Astrocyte (in vitro differentiated cells and primary cell): ENCODE measurements at places on chromosomes 12 and 14.

- DNase-seq = no peak
These were observed 111.0 kb upstream of the MAX start for GRCh38 chr14:65213316-65213715.

DNA sequence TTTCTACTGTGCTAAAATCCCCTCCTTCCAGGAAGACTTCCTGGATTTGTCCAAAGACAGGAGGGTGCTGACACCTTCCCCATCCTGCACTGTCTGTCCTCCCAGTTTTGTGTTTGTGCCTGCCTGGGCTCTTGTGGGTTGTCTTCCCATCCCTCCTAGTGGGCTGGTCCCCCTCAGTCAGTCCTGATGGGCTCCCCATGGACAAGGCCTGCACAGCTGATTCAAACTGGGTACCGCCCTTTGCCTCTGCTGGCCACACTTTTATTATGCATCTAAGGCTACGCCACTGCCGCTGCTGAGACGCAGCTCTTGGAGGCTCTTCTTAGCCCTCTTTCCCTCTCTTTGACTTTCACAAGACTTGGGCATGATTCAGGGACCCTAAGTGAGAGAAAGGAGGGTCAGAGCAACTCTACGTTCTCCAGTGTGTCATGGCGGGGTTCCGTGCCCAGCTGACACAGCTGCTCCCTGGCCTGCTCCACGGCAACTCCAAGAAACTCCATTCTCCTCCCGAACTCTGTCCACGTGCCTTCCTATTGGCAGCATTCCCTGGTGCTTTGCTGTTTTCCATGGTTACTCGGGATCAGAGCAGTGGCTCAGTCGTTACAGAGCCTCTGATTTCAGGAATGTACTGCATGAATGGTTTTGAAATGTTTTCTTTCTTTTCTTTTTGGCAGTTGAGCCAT, 3.8 kb upstream of the KRT85 start:
- DNase-seq = peak; percentile 73

GRCh38 chr14:59600211-59600945, 23.8 kb upstream of the CCDC175 start:
- DNase-seq = peak; percentile 47

GRCh38 chr12:76782526-76782925, 18.6 kb downstream of the ZDHHC17 start:
- no peak for DNase-seq

DNA sequence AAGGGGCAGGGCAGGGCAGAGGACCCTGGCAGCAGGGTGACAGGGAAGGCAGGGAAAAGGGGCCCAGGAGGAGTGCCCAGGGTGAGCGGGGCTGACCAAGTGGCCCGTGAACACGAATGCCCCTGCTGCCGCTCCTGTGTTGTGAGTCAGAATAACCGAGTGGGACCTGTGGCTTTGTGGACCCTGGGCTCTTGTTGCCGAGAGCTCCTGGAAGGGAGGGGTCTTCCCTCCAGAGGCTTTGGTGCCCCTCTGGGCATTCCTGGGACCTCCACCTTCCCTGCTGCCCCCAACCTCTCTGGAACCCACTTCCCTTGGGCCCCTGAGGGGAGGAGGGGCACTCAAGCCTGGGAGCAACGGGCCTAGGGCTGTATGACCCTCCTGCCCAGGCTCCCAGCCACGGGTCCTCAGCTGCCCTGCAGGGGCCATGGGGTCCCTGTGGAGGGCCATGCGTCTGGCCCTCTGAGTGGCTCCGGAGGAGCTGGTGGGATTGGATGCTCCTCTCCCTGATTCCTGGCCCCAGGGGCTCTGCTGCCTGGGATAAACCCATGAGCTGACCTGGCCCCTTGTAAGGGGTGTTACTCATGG, 319.4 kb downstream of the TMEM121 start:
- DNase-seq = no peak

DNA sequence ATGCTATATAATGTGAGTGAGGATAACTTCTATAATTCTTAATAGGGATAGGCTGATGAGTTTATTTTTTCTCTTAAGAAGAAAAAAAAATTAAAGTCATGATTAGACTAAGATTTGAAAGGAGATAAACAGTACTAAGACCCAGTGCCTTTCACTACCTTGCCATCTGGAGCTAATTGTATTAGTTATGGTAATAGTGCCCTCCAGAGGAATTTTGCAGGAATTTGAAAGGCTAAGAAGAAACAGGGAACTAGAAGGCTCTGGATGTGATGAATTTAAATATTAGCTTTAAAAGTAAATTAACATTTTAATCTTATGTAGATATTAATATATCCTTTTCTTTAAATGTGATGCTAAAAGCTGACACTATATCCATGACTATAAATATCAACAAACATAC, 36.6 kb upstream of the PIK3C2G start:
- DNase-seq = peak; percentile 27

DNA sequence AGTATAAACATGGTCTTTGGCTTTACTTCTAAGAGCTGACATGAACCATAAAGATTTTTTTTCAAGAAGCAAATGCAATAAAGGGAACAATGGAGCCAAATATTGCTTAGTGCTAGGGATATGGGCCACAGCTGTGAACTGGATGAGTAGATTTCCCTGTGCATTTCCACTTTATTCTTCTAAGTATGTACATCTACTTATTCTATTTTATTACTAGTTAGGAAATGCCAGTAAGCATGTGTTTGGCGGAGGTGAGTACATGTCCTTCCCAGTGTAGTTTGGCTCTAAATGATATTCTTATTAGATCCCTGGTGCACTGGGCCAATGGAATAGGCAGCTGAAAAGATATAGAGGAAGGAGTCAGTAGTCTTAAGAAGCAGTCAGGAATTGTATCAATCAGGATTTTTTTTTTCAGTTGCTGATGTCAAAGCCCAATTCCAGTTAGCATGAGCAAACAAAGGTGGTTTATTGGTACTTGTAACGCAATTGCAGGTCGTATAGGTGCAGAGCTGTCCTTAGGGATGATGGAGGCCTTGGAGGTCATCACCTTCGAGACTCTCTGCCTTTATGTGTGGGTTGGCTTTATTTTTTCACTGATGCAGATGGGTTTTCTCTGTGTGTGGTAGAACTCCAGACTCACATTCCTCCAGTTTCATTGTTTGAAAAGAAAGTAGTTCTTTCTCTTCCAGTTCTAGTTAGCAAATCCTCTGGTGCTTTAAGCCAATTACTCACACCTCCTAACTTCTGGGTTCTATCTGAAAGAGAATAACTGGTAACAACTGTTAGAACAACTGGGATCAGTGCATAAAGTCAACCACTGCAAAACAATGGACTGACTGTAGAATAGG, 139.0 kb upstream of the LRIG3 start:
- DNase-seq = no peak

DNA sequence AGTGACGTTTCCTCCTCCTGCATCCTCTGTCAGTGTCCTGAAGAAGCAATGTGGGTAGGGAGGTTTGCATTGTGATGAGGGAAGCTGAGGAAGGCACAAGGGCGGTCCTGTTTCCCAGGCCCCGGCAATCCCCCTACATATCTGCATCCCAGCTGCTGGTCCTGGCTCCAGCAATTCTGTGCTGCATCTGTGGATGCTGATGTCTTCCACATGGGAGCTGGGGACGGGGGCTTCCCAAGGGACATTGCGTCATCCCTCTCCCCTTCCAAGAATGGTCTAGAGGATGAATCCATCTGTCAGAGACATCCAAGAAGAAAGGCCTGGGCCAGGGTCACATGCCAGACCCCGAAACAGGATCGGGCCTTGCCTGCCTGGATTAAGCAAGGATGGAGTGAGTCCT, 52.1 kb downstream of the TSPAN11 start:
- DNase-seq = no peak

- DNase-seq = no peak
These were observed 70.0 kb upstream of the TMEM263 start for GRCh38 chr12:106885541-106886249.

GRCh38 chr14:59292921-59293534, 104.6 kb downstream of the DAAM1 start:
- DNase-seq = no peak

DNA sequence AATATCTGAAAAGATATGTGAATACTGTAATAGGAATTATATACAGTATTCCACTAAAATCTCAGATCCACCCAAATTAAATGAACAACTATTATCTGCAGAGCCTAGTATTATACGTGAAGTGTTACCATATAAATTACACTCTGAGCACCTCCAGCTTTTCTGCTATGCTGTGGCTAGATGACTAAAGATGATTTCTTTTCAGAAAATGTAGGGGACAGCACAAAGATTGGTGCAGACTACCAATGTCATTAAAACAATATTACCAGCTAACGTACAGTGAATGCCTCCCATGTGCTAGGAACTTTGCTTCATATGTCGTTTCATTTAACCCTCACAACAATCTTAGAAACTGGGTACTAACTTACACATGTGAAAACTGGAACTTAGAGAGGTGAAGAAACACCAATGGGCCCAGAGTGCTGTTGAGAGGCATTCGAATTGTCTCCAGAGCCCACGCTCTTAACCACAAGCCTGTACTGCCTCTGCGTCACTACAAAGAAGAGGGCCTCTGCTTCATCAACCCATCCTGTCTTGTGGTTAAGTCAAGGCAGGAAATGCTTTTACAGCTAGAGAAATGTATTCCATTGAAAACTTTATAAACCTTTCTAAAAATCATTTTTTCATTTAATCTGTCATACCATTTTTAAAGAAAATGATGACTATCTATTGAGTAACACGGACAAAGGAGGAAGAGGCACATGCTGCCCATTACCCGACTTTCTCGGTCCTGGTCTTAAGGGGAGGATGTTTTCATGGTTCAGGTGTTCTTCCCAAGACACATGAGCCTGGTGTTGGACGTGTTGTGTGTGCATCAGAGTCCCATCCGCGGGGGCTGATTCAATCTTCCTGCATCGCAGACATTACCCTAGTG, 1.3 kb downstream of the GPR65 start:
- peak; percentile 46 for DNase-seq

DNA sequence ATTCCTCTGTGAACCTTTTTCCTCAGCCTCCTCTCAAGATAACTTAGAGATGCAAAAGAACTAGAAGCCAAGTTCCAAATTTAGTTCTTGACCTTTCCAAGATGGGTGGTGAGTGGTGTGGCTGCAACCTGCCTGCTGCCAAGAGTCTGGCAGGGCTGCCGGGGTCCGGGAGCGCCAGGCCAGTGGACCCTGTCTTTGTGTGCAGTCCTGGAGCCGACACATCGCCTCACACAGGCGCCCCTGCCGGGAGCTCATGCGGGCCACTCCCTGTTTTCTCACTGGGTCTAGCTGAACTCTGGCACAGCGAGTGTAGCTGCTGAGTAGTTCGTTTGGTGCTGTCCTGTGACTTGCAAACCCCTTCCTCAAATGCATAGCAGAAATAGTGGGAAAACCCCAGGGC, 84.9 kb downstream of the CACNA1C start:
- DNase-seq = no peak

DNA sequence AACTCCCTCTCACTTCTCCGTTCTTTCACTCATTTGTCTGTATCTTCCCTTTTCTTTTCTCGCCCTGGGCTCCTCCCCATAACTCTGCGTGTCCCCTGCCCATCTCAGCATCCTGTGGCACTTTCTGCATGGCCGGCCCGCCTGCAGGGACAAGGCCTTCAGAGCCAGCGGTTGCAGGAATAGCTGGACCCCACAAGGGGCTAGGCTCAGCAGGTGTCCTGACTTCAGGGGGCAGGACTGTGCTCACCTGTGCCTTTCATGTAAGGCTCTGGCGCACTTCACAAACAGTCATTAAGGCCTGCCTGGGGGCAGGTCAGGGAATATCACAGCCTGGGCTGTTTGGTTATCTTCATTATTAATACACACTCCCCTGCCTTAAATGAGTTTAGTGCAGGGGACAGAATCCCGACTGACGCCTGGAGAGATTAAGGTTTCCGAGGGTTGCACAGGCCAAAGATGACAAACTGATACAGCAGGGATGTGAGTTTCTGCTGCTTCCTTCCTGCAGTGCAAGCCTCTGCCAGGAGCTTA, 768.8 kb upstream of the TBX3 start:
- DNase-seq = no peak

DNA sequence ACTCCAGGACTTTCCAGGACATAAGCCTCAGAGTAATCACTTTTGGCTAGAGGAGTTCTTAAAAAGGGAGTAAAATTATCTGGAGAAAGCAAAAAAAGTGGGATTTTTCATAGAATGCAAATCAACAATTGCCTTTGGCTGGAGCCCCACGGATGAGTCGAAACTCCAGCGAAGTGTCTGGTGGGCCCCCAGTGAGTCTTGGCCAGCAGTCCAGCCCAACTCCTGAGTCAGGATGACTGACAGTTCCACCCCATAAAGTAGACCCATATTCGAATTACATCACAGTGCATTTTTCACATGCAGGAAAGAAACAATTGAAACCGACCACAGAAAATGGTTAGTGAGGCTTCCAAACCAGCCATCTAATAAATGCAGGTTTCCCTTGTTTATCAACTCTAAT, 265.7 kb downstream of the BCL11B start:
- DNase-seq = no peak

DNA sequence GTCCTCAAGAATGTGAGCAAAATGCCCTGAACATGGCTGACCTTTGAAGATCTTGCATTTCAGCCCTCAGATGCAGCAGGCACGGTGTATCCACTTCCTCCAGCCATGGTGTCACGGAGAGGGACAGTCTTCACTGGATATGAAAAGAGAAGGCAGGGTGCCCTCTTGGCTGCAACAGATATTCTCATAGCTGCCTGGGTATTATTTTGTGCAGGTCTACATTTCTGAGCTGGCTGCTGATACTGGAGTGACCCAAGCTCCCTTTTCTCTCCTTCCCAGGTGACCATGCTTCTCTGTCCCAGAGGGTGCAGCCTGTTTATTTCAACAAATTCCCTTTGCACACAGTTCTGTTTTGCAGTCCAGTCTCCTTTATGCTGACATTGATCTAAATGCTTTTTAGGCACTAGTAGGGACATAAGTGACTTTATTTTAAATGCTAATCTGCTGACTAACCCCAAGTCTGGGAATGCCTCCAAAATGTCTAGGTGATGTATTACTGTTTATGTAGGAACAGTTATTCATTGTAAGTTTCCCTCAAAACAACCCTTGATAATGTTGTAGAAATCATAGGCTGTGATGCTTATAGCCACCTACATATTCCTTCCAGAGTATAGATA, 17.4 kb upstream of the PYGL start:
- DNase-seq = peak; percentile 95

GRCh38 chr14:95291859-95292542, 27.7 kb downstream of the CLMN start:
- peak; percentile 20 for DNase-seq

DNA sequence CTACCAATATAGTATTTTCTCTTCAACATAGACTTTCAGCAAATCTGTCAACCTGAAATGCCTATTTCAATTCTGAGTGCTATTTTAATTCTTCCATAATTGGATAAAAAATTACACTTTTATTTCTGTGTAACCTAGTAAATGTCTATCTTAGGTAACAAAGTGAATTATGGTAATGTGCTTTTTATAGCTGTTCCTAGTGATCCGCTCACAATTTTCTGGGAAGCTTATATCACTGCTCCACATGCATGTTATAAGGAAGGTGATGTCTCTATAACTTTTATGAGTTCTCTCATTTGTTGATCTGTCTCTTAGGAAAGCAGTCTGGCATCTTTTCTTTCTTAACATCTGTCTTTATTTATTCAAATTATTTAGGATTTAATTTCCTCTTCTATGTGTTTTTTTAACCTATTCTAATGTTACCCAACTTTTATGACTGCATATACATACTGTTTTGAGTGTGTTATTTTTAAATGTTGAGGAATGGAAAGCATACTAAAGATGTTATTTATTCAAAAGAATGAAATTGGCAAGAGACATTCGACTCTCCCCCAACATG, 777.1 kb upstream of the MDGA2 start:
- DNase-seq = no peak

GRCh38 chr12:111186347-111186746, 182.5 kb downstream of the PHETA1 start:
- no peak for DNase-seq

- DNase-seq = no peak
These were observed 268.8 kb downstream of the ADGRD1 start for GRCh38 chr12:131222329-131223139.
